DMS 273 treated with DMSO at 0.1 percent for 48 hours (cell line): ENCODE measurements at places on chromosomes 7 and 10.

- DNase-seq = no peak
Measured at GRCh38 chr10:54454271-54454670, 346.8 kb downstream of the PCDH15 start.

DNA sequence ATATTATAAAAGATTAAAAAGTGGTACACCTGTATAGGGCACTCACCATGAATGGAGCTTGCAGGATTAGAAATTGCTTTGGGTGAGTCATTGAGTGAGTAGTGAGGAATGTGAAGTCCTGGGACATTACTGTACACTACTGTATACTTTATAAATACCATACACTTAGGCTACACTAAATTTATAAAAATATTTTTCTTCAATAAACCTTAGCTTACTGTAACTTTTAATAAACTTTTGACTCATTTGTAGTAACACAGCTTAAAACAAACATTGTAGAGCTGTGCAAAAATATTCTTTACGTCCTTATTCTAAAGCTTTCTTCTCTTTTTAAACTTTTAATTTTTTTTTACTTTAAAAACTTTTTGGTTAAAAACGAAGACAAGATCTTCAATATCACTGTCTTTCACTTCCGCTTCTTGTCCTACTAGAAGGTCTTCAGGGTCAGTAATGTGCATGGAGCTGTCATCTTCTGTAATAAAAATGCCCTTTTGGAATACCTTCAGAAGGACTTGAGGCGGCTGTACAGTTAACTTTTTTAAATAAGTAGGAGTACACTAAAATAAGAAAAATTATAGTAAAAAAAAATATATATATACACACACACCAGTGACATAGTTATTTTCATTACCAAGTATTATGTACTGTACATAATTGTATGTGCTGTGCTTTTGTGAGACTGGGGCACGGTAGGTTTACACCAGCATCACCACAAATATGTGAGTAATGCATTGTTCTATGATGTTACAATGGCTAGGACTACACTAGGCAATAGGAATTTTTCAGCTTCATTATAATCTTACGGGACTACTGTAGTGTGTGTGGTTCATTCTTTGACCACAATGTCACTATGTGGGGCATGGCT is 3.5 kb downstream of the STK31 start:
- DNase-seq = no peak

DNA sequence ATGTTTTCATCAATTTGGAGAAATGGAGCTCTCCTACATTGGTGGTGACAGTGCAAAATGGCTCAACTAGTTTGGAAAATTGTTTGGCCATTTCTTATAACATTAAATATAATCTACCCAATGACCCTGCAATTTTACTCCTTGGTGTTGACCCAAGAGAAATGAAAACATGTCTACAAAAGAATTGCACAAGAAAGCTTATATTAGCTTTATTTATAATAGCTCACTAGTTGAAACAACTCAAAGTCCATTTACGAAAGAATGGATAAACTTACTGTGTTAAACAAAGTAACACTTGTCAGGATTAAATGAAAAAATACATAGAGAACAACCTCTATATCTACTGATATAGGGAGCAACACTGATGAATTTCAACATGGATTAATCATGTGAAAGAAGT is 539.9 kb downstream of the DNAJB9 start:
- no peak for DNase-seq

DNA sequence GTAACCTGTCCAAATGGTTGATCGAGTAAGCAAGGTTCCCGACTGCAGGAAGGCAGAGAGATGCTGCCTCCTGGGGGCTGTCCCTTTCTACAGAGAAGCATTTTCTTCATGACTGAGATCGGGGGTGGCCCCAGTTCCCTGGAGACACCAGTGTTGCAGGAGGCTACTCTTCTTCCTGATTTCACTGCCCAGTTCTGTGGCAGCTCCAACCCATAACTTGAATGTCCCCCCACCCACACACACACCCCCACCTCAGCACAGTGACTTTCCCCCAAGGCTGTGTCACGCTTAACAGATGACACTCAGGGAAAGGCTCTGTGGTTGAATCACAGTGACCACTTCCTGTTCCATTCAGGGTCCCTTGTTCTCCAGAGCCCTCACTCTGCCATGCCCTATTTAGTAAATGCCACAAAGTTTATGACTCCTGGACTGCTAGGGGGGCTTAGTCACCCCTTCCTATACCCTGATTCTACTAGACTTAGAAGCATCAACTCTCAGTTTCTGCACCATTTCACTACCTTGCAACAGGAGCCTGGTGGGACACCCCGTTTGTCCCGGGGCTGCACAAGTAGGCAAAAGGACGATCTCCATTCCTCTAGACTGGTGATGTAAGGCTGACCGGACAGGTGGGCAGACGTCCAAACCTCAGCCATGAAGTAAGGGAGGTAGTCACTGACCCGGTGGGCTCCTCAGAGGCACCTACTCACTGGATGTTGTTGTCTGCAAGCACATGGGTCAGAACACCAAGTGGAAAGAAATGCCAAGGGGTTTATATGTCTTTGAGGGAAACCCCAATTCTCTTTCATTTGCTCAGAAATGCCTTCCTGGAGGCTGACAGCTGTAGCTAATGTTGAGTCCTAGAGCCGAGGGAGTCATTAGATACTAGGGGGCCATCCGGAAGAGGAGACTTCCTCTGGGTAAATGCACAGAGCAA is 31.3 kb upstream of the SMC3 start:
- no peak for DNase-seq

GRCh38 chr7:69177941-69178494 is 420.3 kb upstream of the AUTS2 start:
- DNase-seq = no peak

GRCh38 chr7:89123871-89124270 is 328.3 kb upstream of the TEX47 start:
- DNase-seq = no peak

DNA sequence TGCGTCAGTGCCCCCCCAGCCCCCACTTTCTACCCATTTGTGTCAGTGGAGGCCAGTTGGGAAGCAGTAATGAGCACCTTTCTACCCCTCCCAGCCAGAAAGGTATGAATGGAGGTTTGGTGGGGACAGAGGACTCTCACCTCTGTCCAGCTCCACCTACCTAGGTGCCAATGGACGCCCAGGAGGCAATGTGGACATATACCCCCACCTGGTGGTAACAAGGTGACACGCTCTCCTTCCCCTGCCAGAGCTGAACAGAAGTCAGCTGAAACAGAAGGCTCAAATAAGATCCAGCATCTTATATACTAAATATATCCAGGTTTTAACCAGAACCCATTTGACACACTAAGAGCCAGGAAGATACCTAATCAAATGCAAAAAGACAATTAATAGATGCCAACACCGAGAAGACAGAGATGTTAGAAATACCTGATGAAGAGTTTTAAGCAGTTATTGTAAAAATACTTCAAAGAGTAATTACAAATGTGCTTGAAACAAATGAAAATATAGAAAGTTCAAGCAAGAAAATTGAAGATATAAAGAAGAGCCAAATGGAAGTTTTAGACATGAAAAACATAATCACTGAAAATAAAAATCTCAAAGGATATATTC is 18.4 kb upstream of the SORCS3 start:
- DNase-seq = no peak

DNA sequence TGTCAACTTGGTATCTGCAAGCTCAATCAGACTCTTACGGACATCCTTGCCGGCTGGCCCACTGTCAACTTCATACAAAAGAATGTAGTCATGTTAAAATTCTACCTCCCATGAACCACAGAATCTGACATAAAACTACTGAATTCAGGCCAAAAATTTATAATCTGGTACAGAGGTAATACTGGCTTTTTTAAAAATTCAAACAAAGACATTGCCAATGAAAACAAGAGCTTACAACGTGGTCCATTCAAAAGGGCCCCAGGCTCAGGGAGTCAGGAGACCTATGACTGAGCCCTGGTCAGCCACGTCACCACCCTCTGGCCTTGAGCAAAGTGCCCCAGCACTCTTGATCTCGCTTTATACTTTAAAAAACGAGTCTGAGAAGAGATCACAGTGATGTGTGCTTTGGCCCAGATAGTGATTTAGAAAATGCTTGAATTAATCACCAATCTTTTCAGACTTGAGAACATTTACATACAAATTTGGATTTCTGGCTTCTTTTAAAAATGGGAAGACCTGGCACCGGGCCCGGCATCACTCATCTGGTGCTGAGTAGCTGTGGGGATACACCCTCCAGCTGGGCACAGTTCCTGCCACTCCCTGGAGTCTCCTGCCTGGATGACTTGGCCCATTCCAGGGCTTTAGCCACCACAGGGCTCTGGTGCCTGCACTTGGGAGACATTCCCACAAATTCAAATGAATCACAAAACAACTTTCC is 94.1 kb downstream of the PIP4K2A start:
- DNase-seq = peak; percentile 56

GRCh38 chr7:69430384-69431021 is 167.8 kb upstream of the AUTS2 start:
- DNase-seq = no peak
